ENCODE measurements at places on chromosomes 2 and 18.

DNA sequence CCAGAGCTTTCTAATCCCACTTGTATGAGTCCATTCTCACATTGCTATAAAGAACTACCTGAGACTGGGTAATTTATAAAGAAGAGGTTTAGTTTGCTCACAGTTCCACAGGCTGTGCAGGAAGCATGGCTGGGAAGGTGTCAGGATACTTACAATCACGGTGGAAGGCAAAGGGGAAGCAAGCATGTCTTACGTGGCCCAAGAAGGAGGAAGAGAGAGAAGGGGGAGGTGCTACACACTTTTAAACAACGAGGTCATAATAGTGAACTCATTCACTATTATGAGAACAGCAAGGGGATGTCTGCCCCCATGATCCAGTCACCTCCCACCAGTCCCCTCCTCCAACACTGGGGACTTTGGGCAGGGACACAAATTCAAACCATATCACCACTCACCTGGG is 67.8 kb downstream of the TTC32 start:
- DNase-seq: no peak

- no peak for DNase-seq
These were observed 244.2 kb upstream of the BOD1L2 start for GRCh38 chr18:56902653-56903052.

DNA sequence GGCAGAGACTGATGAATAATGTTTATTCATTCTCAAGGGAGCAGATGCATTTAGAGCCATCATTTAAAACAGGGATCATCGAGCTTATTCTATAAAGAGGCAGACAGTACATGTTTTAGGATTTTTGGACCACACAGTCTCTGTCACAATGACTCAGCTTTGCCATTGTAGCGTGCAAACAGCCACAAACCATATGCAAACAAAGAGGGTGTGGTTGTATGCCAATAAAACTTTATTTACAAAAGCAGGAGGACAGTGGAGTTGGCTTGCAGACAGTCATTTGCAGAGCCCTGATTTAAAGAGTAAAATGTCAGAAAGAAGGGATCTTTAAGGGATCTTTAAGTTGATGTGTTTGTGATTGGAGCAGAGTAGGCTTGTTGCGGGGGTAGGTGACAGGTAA is 51.5 kb downstream of the SMIM21 start:
- no peak for DNase-seq

DNA sequence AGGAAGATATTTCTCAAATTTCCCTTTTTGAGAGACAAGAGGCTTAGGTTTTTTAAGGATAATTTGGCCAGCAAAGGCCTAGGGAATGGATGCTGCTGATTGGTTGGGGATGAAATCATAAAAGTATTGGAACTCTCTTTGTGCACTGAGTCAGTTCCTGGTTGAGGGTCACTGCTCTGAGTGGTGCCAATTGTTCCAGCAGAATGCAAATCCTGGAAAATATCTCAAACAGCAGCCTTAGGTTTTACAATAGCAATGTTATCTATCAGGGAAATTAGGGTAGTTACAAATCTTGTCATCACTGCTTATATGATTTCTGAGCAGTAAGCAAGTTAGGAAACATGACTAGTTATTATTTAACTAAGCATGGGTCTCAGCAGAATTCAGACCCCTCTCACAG is 96.2 kb downstream of the RAD51AP2 start:
- no peak for DNase-seq

- DNase-seq: no peak
These were observed 51.2 kb downstream of the WDR75 start for GRCh38 chr2:189492451-189492850.

- no peak for DNase-seq
These were observed 325.2 kb downstream of the CYP26B1 start for GRCh38 chr2:71822463-71822862.

DNA sequence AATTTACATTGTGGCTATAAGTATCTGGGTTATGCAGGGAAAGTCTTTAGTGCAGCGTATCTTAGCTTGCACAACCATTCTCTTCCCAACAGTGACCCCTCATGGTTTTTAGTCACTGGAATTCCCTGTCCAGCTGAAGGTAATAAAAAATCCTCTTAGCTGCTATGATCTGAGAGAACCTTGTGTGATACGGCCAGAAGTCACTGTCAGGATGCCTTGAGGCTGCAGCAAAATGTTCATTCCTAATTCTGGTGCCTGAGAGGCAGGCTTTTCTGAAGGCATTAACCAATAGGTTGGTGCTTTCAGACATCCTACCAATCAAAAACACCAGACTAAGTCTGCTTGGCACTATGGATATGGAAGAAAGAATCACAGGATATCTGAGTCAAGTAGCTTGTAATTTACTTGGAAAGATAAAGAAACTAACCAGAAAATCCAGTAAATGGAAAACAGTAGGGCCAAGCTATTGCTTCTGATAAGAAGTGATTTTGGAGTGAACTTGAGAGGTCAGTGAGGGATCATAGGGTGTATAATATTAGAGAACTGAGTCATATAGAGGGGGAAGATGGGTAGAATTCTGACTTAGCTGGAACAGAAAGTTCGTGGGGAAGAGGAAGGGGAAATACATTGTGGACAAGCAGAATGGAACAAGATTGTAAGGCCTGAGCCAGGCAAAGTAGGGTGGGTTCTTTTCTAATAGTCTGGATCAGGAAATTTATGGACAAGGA is 89.0 kb upstream of the SLC14A2 start:
- no peak for DNase-seq

All from effector CD4-positive, alpha-beta T cell (primary cell).